HL-60 (cell line): ENCODE measurements at places on chromosomes 3 and 15.

DNA sequence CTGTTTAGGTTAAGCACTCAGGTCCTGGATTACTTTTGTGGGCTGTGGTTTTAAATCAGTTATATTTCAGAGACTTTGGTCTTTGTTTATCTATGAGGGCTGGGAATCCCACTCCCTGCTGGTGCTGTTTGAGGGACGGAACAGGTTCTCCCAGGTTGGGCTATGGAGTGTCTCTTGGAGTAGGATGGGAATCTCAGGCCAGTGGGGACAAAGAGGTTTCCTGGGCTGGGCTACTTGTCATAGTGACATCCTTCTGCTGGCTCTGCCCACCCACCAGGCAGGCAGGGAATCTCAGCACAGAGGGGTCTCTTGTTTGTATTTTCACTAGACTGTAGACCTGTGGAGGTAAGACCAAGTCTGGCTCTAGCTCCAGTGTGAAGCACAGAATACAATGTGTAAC lies 47.2 kb upstream of the UBE3A start:
- DNase-seq, result no peak

GRCh38 chr3:55069950-55070349 lies 142.1 kb upstream of the LRTM1 start:
- no peak for DNase-seq

DNA sequence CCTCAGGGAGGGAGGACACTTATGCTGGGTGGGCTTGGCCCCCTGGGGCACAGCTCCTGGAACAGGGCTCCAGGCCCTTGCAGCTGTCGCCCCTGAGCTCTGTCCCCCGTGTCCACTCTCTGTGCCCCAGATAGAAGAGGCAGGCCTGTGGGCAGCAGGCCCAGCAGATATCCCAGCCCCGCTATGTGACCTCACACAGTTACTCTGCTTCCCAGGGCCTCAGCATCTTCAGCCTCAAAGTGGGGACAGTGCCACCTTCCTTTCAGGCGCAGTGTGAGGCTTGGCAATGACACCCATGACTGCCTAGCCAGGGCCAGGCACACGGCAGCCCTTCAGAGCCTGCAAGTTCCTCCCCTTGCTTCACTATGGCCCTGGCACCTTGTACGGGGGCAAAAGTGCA lies 98.4 kb downstream of the IQSEC1 start:
- no peak for DNase-seq

- peak; percentile 84 for DNase-seq
These were observed 3.4 kb downstream of the VILL start for GRCh38 chr3:37993820-37994638.

DNA sequence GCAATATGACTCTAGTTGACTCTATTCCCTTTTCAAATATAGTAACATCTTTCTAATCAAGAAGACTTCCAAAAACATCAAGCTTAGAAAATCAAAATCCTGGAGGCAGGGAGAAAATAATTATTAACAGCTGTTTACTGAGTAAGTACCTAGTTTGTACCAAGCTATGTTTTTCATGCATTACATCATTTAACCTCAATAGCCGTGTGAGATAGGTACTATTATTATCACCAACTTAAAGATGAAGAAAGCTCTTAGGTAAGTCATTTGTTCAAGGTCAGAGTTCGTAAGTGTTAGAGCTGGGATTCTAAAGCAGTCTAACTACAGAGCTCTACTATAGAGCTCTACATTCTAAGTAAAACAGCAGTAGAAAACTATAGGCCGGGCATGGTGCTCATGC lies 41.6 kb downstream of the GSK3B start:
- DNase-seq, result no peak

- no peak for DNase-seq
These were observed 13.0 kb downstream of the ANPEP start for GRCh38 chr15:89801471-89802195.

DNA sequence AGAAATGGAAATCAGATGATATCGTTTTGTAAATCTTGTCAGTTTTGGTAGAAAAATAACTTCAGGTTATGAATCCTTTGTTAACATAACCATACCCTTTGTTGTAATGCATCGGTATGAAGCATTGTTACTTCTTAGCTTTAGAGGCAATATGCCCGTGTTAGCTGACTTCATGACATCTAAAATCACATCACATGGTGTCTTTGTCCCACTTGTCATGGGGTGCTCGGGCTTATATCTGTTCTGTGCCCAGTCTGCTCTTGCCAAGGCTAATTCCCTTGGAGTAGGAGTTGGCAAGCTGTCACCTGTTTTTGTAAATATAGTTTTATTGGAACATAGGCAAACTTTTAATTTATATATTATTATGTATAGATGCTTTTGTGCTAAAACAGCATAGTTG lies 39.6 kb downstream of the SLC25A26 start:
- DNase-seq, result no peak

DNA sequence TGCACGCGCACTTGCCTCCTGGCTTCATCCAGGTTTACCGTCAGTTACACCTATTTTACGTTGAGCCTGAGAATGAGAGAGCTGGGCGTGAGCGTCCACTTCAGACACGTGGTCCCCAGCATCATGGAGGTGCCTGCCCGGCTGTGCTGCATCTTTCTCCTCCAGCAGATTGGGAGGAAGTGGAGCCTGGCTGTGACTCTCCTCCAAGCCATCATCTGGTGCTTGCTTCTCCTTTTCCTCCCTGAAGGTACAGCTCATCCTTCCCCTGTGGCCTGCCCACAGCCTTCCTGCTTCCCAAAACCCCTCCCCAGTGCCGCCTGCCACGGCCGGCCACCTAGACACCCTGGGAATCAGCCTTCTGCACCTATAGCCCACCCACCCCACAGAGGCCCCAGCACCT lies 31.6 kb downstream of the SLC22A14 start:
- DNase-seq, result peak; percentile 63

GRCh38 chr3:42612928-42613327 lies 12.4 kb downstream of the NKTR start:
- no peak for DNase-seq

- DNase-seq, result peak; percentile 55
These were observed 257.0 kb downstream of the SV2B start for GRCh38 chr15:91357011-91357410.

DNA sequence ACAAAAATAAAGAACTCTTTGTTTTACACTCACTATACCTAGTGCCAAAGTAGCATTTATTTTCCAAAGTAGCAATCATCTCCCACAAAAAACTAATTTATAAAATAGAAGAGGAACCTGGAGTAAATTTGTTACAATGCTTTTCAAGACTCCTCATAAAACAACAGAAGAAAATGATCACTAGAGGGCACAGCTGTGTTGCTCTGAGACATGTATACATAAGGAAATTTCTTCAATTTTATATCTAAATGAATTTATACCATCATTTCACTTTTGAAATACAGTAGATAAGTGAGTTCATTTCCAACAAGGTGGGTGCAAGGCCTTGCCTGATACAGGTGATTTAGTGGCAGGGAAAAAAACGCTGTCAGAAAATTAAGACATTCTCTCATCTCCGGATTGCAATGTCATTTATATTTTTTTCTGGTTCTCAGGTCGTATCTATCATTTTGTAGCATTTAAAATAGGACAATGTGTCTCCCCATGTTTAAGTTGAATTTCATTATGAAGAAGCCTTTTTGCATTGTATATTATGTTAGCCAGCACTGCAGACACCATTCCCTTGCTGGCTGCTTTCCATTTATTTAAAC lies 25.3 kb upstream of the ARHGEF26 start:
- no peak for DNase-seq

GRCh38 chr15:40293905-40294895 lies 11.3 kb upstream of the ANKRD63 start:
- DNase-seq, result no peak

GRCh38 chr3:79414035-79414434 lies 353.8 kb downstream of the ROBO1 start:
- DNase-seq, result no peak

DNA sequence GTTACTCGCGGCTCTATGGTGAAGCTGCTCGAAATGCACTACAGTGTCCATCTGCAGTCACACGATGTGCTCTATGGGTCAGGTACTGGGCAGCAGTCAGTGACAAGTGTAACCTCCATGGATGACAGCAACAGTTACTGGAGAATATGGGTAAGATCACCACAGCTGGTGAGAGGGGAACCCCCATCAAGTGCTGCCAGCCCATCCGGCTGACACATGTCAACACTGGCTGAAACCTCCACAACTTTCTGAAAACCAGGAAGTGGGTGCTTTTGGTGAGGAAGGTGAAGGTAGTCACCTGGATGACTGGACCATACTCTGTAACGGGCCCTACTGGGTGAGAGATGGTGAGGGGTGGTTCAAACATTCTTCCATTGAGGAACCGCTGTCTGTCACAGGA lies 87.4 kb upstream of the C15orf39 start:
- DNase-seq, result no peak

- no peak for DNase-seq
These were observed 130.9 kb downstream of the PGPEP1L start for GRCh38 chr15:98876451-98877369.

GRCh38 chr3:101632586-101632985 lies 44.3 kb downstream of the ZBTB11 start:
- DNase-seq, result no peak

DNA sequence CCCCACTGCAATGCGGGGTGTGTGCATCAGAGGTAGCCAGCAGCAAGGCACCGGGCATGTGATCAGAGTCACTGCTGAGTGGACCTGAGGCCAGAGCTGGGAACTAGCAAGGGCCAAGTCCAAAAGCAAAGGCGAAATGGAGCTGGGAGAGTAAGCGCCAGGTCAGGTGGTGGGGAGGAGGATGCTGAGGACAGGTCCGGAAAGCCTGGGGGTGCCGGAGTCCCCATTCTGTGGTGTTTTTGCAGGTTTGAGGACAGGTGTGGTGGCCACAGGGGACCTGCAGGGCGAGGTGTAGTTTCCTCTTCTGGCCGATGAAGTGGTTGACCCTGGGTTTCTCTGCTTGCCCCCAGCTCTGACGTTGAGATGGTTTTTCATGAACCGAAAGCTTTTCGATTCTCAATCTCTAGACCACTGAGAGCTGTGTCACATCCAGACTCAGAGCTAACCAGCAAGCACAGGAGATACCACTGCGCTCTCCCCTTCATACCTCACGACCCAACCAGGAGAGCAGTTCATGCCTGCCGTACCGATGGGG lies 35.0 kb upstream of the HES1 start:
- no peak for DNase-seq

- no peak for DNase-seq
These were observed 58.7 kb downstream of the OTOL1 start for GRCh38 chr3:161555320-161555719.

GRCh38 chr15:92149029-92149428 lies 244.7 kb upstream of the ST8SIA2 start:
- DNase-seq, result no peak

DNA sequence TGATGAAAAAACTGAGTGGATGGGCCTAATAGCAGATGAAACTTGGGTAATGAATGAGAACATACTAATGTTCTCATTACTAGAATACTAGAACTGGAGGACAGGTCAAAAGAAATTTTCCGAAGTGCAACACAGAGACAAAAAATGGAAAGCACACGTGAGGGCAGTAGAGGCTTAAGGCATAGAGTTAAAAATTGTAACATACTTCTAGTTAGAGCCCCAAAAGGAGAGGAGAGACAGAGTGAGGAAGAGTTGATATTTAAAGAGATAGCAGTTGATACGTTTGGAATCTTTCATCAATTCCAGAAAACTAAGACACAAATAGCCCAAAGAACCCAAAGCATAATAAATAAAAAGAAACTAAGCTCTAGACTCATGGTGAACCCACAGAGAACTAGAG lies 327.9 kb downstream of the SQOR start:
- no peak for DNase-seq

- DNase-seq, result no peak
These were observed 58.8 kb downstream of the SMARCC1 start for GRCh38 chr3:47722859-47723258.

DNA sequence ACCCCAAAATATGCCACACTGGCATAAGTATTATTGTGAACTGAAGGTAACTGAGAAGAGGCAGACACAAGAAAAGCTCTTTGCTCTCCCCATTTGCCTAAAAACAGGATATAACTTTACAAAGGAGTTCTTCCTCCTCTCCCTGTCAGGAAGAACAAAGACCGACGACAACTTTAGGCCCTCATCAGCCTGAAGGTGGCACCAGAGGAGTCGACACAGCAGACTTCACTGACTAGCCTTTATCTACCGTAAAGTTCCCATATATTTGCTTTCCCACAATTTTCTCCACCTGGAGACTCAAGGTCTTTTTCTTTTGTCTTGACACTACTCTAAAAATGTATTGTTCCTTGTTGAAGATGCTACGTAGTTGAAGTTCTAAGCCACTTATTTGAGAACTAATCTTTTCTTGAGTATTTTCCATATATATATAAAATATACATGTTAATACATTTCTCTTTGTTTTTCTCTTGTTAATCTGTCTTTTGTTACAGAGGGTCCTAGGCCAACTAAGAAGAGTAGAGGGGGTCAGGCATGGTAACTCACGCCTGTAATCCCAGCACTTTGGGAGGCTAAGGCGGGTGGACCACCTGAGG lies 16.2 kb upstream of the XIRP1 start:
- peak; percentile 58 for DNase-seq

GRCh38 chr3:95476534-95476933 lies 1337.9 kb upstream of the EPHA6 start:
- DNase-seq, result no peak

- no peak for DNase-seq
These were observed 209.4 kb upstream of the TGFBR2 start for GRCh38 chr3:30397030-30397429.

DNA sequence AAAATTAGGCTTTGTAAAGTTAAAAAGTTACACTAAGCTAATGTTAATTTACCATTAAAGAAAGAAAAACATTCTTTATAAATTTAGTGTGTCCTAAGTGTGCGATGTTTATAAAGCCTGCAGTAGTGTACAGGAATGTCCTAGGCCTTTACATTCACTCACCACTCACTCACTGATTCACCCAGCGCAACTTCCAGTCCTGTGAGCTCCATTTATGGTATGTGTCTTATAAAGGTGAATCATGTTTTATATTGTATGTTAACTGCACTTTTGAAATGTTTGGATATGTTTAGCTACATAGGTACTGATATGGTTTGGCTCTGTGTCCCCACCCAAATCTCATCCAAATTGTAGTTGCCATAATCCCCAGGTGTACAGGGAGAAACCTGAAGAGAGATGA lies 549.7 kb upstream of the EPHA6 start:
- no peak for DNase-seq

- no peak for DNase-seq
These were observed 124.1 kb downstream of the THRB start for GRCh38 chr3:24370352-24371090.
